IMR-90 (cell line): ENCODE measurements at places on chromosomes 3 and 15. TPM values are rescaled to one million over a fixed set of nuclear protein-coding genes. Genes with fewer than 3 reads are reported as not detected.

DNA sequence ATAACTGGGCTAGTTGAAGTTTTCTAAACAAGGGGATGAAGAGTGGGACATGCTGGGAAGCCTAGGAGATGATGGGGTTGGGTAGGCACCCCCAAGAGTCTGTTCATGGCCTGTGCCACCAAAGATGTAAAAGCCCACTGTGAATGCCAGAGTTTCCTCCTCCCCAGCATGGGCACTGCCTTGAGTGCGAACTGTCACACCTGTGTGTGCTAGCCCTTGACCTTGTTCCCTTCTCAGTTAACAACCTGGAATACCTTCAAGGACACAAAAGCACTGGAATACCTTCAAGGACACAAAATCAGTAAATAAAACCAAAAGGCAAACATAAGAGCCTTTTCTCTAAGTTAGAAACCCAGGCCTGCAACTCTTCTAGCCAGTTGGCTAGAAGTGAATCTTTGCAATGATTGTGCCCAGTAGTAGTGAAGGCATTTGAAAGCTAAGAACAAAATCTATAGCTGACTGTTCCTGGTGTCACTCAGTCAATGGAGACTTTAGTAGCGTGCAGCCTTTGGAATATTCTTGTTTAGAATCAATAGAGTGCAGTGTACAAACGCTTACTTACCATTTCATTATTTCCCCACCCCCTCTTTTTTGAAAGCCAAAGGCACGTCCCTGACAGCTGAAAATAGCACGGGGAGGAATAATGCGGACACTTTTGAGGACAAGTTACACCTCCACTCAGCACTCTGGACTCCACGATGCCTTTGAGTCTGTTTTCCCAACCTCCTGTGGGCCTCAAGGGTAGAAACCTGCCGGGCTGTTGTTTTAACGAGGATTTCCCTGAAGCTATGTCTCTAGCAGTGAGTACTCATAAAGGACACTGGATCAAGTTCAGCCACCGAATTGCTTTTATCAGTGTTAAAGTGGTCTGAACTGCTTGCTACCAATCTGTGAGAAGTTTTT lies 24.2 kb downstream of the PSMD6 start:
- H3K27me3 ChIP-seq: no peaks in the 10 kb centered on the region
- peaks cover 27% of the 10 kb centered on the region for H3K36me3 ChIP-seq
- DNase-seq: no peak
- H3K27ac ChIP-seq: no peak overlapping the region

LRRC2 gene
- total RNA-seq: 4.1 and 4.7 TPM in 2 replicates

- H3K36me3 ChIP-seq: peaks cover 15% of the 10 kb centered on the region
- H3K27me3 ChIP-seq: no peaks in the 10 kb centered on the region
- H3K27ac ChIP-seq: no peak overlapping the region
- DNase-seq: peak; percentile 8
- peaks cover 8% of the 10 kb centered on the region for H3K4me1 ChIP-seq
Measured at GRCh38 chr15:85100186-85100937, 118.7 kb downstream of the PDE8A start.

GRCh38 chr3:118991775-118992174 lies 42.9 kb downstream of the IGSF11 start:
- H3K27ac ChIP-seq: no peak overlapping the region
- H3K27me3 ChIP-seq: no peaks in the 10 kb centered on the region
- no peak for DNase-seq
- H3K4me3 ChIP-seq: no peak overlapping the region
- H3K36me3 ChIP-seq: no peaks in the 10 kb centered on the region

GRCh38 chr3:152040319-152040718 lies 166.9 kb downstream of the SUCNR1 start:
- DNase-seq: no peak
- no peaks in the 10 kb centered on the region for H3K36me3 ChIP-seq
- no peak overlapping the region for H3K4me3 ChIP-seq

DNA sequence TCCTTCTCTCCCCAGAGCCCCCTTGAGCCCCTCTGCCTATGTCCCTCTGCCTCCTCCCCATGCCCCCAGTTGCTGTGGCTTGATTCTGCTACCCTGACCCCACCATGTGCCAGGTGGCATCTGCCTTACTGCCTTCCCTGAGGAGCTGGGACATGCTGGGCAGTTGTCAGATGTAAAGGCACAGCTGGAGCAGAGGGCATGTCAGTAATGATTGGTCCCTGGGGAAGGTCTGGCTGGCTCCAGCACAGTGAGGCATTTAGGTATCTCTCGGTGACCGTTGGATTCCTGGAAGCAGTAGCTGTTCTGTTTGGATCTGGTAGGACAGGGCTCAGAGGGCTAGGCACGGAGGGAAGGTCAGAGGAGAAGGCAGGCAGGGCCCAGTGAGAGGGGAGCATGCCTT lies 3.5 kb upstream of the PPCDC start:
- no peak overlapping the region for H3K27ac ChIP-seq
- no peaks in the 10 kb centered on the region for H3K36me3 ChIP-seq
- H3K4me1 ChIP-seq: peaks cover 2% of the 10 kb centered on the region; the same call in 1 of the 2 replicates
- peaks cover 13% of the 10 kb centered on the region for H3K27me3 ChIP-seq
- no peak for DNase-seq

- no peaks in the 10 kb centered on the region for H3K27me3 ChIP-seq
- H3K4me1 ChIP-seq: peaks cover 2% of the 10 kb centered on the region
- no peak overlapping the region for H3K27ac ChIP-seq
- H3K36me3 ChIP-seq: no peaks in the 10 kb centered on the region
Measured at GRCh38 chr15:65796610-65797078, 4.6 kb upstream of the DENND4A start.

DNA sequence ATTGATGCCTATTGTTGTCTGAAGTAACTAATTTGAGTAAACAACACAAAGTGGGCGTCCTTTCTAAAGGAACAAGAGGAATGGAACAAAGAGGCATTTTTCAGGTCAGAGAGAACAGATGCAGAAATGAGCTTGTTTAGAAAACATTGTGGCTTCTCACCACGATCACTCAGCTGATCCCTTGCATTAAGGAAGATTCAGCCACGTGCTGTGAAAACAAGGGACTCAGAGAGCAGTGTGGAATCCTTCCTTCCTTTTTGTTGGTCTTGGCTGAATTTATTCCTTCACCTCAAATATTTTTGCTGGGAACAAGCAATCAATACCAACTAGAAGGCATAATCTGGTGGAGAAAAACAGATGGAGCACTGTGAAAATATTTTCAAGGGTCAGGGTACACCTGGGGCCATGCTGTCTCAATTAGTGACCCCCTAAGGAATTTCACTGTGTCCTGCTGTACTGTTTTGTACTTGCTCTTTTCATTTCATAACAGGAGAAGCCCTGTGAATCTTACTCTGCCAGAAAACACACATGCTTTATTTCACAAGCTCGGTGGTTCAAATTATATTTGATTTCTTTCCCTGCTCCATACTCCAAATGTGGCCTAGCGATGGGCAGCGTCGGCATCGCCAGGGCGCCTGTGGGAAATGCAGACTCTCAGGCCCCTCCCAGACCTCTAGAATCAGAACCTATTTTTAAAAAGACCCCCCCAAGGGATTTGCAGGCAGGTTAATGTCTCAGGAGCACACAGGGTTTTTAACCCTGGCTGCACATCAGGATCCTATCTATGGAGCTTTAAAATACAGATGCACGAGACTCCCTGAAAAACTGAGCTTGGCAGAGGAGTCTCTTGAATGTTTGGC lies 11.6 kb upstream of the SLC6A20 start:
- H3K36me3 ChIP-seq: no peaks in the 10 kb centered on the region
- H3K4me3 ChIP-seq: no peak overlapping the region
- no peak for DNase-seq
- no peak overlapping the region for H3K27ac ChIP-seq
- H3K27me3 ChIP-seq: peaks cover 17% of the 10 kb centered on the region

- no peaks in the 10 kb centered on the region for H3K36me3 ChIP-seq
- peak overlapping the region; percentile 10 for H3K4me3 ChIP-seq
- H3K4me1 ChIP-seq: peaks cover 16% of the 10 kb centered on the region
- no peaks in the 10 kb centered on the region for H3K27me3 ChIP-seq
Measured at GRCh38 chr3:126267169-126267975, 87.0 kb upstream of the ALDH1L1 start.

- H3K4me1 ChIP-seq: no peaks in the 10 kb centered on the region
- no peak for DNase-seq
- no peaks in the 10 kb centered on the region for H3K36me3 ChIP-seq
- no peak overlapping the region for H3K27ac ChIP-seq
- H3K27me3 ChIP-seq: no peaks in the 10 kb centered on the region
Measured at GRCh38 chr3:145857956-145858355, 303.0 kb downstream of the PLOD2 start.

- no peaks in the 10 kb centered on the region for H3K4me1 ChIP-seq
- no peak overlapping the region for H3K4me3 ChIP-seq
- no peaks in the 10 kb centered on the region for H3K36me3 ChIP-seq
- peak; percentile 79 for DNase-seq
- H3K27me3 ChIP-seq: no peaks in the 10 kb centered on the region
Measured at GRCh38 chr3:59040902-59041301, 8.9 kb downstream of the CFAP20DC start.

- no peak overlapping the region for H3K27ac ChIP-seq
- DNase-seq: no peak
- no peaks in the 10 kb centered on the region for H3K36me3 ChIP-seq
- H3K4me3 ChIP-seq: no peak overlapping the region
Measured at GRCh38 chr3:13718000-13718399, 161.9 kb downstream of the WNT7A start.

PLA2G4D gene
- not detected in 2 replicates for total RNA-seq

PIGZ gene
- total RNA-seq: under 0.01 and 0.18 TPM in 2 replicates

- no peak overlapping the region for H3K4me3 ChIP-seq
- no peaks in the 10 kb centered on the region for H3K36me3 ChIP-seq
- DNase-seq: no peak
- H3K4me1 ChIP-seq: no peaks in the 10 kb centered on the region
Measured at GRCh38 chr3:171236265-171237008, 209.9 kb upstream of the SLC2A2 start.

DNA sequence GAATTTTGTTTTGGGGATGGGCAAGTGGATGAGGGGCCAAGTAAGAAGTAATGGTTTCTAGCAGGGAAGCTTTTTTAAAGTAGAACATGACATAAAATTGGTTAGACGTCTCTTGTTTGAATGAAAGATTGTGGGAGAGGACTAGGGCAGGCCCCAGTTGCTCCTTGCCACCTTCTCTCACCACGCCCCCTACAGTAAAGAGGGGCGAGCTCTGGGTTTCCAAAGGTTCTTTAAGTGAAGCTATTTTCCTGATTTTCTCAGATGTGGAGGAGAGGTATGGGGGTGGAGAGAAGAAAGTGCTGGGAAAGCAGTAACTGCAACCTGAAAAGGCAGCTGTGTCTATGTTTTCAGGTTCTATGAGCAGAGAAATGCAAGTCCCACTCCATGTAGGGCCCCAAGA lies 32.6 kb upstream of the SKIL start:
- no peaks in the 10 kb centered on the region for H3K36me3 ChIP-seq
- H3K4me1 ChIP-seq: no peaks in the 10 kb centered on the region
- H3K4me3 ChIP-seq: no peak overlapping the region
- H3K27ac ChIP-seq: no peak overlapping the region
- DNase-seq: no peak
- H3K27me3 ChIP-seq: no peaks in the 10 kb centered on the region

CCDC71 gene
- 28.3 and 29.4 TPM in 2 replicates for total RNA-seq

DNA sequence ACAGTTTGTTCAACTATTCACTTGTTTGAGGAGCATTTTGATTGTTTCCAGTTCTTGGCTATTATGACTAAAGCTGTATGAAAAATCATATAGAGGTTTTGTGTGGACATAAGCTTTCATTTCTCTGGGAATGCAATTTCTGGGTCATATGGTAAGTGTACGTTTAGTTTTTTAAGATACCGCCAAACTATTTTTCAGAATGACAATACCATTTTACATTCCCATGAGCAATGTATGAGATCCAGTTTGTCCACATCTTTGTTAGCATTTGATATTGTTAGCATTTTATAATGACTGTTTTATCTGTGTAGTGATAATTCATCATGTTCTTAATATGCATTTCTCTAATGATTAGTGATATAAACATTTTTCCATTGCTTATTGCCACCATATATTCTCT lies 258.7 kb upstream of the CTNNB1 start:
- no peak overlapping the region for H3K4me3 ChIP-seq
- H3K27me3 ChIP-seq: no peaks in the 10 kb centered on the region
- no peaks in the 10 kb centered on the region for H3K36me3 ChIP-seq
- H3K4me1 ChIP-seq: no peaks in the 10 kb centered on the region
- H3K27ac ChIP-seq: no peak overlapping the region
- no peak for DNase-seq

DNA sequence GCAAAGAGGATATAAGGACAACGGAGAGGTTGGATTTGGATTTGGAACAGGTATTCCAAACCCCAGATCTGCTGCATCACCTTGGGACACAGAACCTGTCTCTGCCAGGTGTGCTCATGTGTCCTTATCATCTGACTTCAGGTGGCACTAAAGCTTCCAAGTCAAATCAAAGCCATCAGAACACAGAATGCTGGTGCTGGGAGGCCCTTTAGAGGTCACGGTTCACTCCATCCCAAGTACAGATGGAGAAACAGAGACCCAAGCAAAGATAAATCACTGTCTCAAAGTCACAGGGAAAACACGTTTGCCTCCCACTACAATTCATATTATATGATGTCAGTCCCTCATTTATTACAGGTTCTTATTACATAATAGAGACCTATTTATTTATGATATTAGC lies 72.8 kb downstream of the HES1 start:
- no peaks in the 10 kb centered on the region for H3K4me1 ChIP-seq
- no peak for DNase-seq
- no peak overlapping the region for H3K27ac ChIP-seq
- H3K4me3 ChIP-seq: no peak overlapping the region
- H3K27me3 ChIP-seq: peaks cover 39% of the 10 kb centered on the region
- no peaks in the 10 kb centered on the region for H3K36me3 ChIP-seq

- H3K4me3 ChIP-seq: no peak overlapping the region
- peak; percentile 50 for DNase-seq
- peaks cover 20% of the 10 kb centered on the region for H3K36me3 ChIP-seq
- H3K4me1 ChIP-seq: peaks cover 14% of the 10 kb centered on the region
- no peak overlapping the region for H3K27ac ChIP-seq
- H3K27me3 ChIP-seq: no peaks in the 10 kb centered on the region
Measured at GRCh38 chr3:44960387-44961026, 15.5 kb downstream of the ZDHHC3 start.

GRCh38 chr3:15271030-15271429 lies 61.4 kb downstream of the SH3BP5 start:
- H3K36me3 ChIP-seq: no peaks in the 10 kb centered on the region; the same call in 1 of the 2 replicates
- no peak for DNase-seq
- H3K4me1 ChIP-seq: peaks cover 13% of the 10 kb centered on the region
- no peak overlapping the region for H3K27ac ChIP-seq

ROPN1 gene
- total RNA-seq: 0.18 TPM in 1 of 2 replicates, not detected in the other

- peaks cover 3% of the 10 kb centered on the region for H3K27me3 ChIP-seq
- no peak overlapping the region for H3K27ac ChIP-seq
- DNase-seq: no peak
- no peaks in the 10 kb centered on the region for H3K4me1 ChIP-seq
- H3K4me3 ChIP-seq: no peak overlapping the region
Measured at GRCh38 chr3:150968341-150969035, 4.0 kb downstream of the CLRN1 start.

ZFAND6 gene
- total RNA-seq: 88.6 and 96.4 TPM in 2 replicates

DNA sequence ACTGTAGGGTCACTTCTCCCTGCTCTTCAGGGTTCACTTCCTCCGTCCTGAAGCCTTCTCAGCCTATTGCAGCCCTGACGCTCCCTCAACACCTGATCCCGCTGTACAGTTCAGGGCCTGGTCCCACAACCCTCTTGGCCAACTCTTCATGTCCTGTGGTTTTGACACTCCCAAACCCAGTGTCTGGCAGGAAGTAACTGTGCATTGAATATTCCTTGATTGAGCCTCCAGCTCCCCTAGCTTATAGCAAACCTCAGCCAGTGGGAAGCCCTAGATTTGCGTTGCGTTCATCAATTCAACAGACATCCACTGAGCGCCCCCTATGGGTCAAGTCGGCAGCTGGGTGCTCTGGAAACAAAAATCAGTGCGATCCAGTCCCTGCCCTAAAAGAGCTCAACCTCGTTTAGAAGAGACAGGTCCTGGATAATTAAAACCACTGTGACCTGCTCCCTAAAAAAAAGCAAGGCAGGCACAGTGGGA lies 13.5 kb downstream of the UBAP1L start:
- no peaks in the 10 kb centered on the region for H3K27me3 ChIP-seq
- DNase-seq: peak; percentile 63
- H3K4me1 ChIP-seq: no peaks in the 10 kb centered on the region
- H3K36me3 ChIP-seq: peaks cover 43% of the 10 kb centered on the region
- H3K4me3 ChIP-seq: no peak overlapping the region
